ENCODE measurements at places on chromosomes 6 and 20. TPM values are rescaled to one million over a fixed set of nuclear protein-coding genes. Genes with fewer than 3 reads are reported as not detected.

Gene C4B
- total RNA-seq = 0.97 TPM

Gene MAP3K4
- total RNA-seq = 16.5 TPM

Gene SLC26A8
- total RNA-seq = not detected

Gene EDN3
- not detected for total RNA-seq

Gene PIM1
- total RNA-seq = 3.1 TPM

Gene FAM209B
- not detected for total RNA-seq

Gene CDH4
- 0.16 TPM for total RNA-seq

Gene OR2H2
- total RNA-seq = not detected

Gene CST4
- total RNA-seq = not detected

Gene MC3R
- not detected for total RNA-seq

Gene C6orf58
- 0.50 TPM for total RNA-seq

All from bladder microvascular endothelial cell (primary cell).